ENCODE measurements at places on chromosomes 4 and X.

DNA sequence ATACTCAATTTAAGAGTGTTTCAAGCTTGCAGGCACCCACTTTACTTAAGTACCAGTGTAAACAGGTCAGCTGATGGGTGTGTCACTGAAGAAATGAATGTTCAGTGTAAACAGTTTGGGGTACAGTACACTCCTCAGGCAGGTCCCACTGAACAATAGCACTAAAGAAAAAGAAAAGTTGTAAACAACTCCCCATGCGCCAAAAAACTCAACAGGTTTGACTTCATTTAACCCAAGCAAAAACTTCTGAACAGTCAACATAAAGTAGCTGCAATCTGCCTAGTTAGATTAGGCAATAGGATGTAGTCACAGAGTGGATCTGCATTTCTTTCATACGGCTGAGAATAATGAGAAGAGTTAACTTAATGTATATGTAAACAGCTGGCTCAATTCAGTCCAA lies 93.2 kb downstream of the FAM13A start:
- DNase-seq, result no peak

- no peak for DNase-seq
Observed at GRCh38 chr4:58587856-58588255, 1477.7 kb upstream of the IGFBP7 start.

- no peak for DNase-seq
Observed at GRCh38 chrX:133159205-133159604, 58.9 kb downstream of the TFDP3 start.

DNA sequence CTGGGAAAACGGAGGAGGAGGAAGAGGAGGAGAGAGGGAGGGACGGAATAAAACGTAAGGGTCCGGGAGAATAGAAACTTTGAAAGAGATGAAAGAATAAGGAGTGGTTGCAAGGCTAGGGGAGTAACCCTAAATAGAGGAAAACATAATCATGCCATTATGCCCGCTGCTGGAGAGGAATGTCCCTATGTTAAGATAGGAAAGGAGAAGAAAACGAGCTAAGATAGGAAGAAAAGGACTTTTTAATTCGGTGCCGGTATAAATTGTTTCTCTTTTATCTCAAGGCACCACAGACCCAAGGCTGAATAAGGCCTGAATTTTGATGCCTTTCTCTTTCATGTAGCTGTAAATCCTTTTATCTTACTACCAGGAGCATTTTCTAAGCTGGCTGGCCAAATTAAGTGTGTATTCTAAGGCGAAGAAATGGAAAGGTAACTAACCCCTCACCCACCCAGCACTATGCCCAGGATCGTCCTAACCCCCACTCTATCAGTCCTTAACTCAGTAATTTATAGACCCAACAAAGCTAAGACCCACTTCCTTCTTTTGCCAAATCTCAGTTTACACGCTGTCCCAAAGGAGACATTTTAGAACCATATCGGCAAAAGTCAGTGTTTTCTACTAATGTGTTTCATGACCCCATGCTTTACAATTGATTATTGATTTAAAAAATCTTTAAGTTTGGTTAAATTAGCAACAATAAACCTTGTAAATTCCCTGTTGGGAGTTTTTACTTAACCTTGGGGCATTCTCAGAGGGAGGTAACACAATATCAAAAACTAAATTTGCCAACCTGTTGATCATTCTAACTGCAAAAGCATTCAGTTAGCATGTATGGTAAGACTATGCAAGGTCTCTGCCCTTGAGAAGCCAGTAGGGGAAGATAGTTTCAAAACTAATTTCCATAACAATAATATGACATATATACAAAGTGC lies 1.1 kb upstream of the CUL4B start:
- DNase-seq, result no peak

DNA sequence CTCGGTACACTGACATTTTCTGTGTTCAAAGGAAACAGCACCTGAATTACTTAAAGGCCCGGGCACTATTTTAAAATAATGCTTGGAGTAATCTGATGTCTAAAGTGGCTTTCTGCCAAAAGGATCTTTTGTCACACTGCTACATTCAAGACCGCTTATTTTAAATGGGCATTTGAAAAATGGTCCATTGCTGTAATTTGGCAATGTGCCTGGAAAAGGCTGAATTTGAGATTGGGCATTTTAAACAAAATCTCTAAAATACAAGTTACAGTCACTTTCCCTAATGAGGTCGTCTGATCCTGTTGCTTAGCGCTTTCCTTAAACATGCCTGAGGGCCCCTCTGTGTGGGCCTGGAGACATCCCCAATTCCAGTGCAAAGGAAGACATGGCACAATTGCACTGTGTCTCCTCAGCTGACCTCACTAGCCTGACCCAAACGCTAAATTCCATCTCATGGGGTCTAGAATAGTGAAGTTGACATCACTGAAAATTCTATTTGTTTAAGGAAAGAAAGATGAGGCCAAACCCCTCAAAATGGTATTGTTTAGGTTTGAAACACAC lies 214.2 kb downstream of the GPC3 start:
- DNase-seq, result no peak
